ENCODE measurements at places on chromosomes 11 and 22. TPM values are rescaled to one million over a fixed set of nuclear protein-coding genes. Genes with fewer than 3 reads are reported as not detected.

Gene C11orf65
- 1.7 TPM for total RNA-seq

Gene FGF19
- not detected for total RNA-seq

Gene NXPE1
- not detected for total RNA-seq

Gene RASSF10
- total RNA-seq: not detected

Gene SLC22A25
- total RNA-seq: not detected

Gene SLC22A9
- not detected for total RNA-seq

Gene FAM180B
- 0.25 TPM for total RNA-seq

Gene LGR4
- total RNA-seq: 0.29 TPM

Gene MN1
- total RNA-seq: 0.12 TPM

Gene KCNJ5
- total RNA-seq: not detected

Gene MCAM
- 1.0 TPM for total RNA-seq

Gene GAL3ST3
- total RNA-seq: not detected

Gene RAG2
- not detected for total RNA-seq

Gene YPEL4
- total RNA-seq: 0.17 TPM

Gene ARHGAP20
- total RNA-seq: not detected

Gene SAA1
- not detected for total RNA-seq

Gene SLC22A12
- not detected for total RNA-seq

All from activated CD4-positive, alpha-beta T cell treated with anti-CD3 and anti-CD28 coated beads, Interleukin-2, amount 10 ng/mL, durations not matched to agents 7 days and 5 days (primary cell).